ENCODE measurements at places on chromosomes 6 and 20.

GRCh38 chr6:149293244-149293643, 24.3 kb upstream of the TAB2 start:
- no peak for DNase-seq

GRCh38 chr20:23061734-23062561, 12.5 kb upstream of the THBD start:
- no peak for DNase-seq

- DNase-seq, result no peak
These were observed 98.7 kb downstream of the ZMYND8 start for GRCh38 chr20:47257771-47258170.

DNA sequence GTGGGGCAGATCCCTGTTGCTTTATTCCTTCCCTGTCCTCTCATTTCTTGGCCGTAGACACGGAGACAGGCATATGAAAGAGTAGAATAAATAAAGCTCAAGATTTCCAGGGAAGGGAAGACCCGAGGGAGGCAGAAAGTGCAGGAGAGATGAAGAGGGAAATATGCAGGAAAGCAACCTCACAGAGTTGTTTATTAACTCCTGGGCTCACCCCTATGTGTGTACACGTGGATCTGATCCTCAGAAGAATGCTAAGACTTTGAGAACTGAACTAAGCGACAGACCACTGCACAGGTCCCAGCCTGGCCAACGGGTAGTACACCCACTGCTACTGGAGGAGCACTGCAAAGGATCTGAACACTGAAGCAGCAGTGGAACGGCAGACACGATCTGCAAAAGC, 156.2 kb downstream of the KIF16B start:
- no peak for DNase-seq

- peak; percentile 80 for DNase-seq
These were observed 80.0 kb upstream of the RPS6KA2 start for GRCh38 chr6:166707045-166707444.

GRCh38 chr6:106055489-106055888, 30.6 kb upstream of the PRDM1 start:
- no peak for DNase-seq

GRCh38 chr20:41618807-41619311, 682 bp upstream of the CHD6 start:
- peak; percentile 37 for DNase-seq

GRCh38 chr6:90238496-90239266, 58.0 kb downstream of the BACH2 start:
- DNase-seq, result no peak

GRCh38 chr6:47016909-47017308, 25.2 kb downstream of the ADGRF1 start:
- DNase-seq, result no peak

DNA sequence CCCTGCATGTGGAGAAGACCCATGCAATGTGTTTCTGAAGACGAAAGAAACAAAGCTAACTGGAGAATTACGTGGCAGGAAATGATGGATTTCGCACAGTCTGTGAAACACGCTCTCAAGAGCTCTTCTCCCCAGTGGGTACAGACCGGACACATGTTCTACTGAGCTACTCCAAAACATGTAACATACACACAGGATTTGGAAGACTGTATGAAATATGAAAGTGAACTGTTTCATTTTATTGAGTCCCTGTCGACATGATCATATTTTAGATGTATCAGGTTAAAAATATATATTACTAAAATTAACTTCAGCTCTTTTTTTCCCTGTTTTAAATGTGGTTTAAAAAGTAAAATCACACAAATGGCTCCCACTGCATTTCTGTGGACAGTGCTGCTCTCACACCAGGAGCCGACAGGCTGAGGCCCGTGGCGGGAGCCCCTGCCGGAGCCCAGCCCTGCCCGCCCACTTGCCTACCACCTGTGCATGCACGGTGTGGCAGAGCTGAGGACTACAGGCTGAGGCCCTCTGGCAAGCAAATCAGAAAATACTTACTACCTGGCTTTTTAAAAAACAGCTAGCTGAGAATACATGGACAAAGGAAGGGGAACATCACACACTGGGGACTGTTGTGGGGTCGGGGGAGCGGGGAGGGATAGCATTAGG, 58.9 kb upstream of the NXT1 start:
- DNase-seq, result no peak

DNA sequence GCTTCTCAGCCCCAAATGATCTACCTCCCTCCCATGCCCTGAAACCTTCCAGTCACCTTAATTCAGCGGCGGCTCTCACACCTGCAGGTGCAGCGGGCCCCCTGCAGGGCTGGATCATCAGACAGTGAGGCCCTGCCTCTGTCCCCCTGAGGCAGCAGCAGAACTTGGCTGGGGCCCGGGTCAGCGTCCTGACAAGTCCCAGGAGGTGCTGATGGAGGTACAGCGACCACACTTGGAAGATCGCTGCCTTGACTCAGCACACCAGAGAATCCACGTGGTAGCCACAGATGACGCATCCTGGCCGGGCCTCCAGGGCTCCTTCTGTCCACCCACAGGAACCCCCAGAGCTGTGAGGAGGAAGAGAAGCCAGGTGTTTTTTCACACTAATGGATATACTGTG, 116.4 kb upstream of the THBS2 start:
- no peak for DNase-seq

DNA sequence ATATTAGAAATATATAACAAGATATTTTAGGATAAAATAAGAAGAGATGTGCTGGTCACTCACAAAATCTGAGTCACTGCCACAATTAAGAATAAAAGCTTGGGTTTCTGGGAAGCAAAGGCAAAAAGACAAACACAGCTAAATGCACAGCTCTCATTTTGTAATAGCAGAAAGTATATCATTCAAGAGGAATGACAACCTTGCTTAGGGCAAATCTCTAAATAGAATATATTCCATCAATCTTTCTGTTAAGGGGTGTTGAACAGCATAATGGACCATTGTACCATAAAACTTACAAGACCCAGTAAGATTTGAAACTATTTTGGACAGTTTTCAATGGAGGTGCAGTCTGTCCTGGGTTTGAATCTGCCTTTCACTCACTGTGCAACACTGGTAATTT, 464.9 kb upstream of the SOX4 start:
- no peak for DNase-seq

DNA sequence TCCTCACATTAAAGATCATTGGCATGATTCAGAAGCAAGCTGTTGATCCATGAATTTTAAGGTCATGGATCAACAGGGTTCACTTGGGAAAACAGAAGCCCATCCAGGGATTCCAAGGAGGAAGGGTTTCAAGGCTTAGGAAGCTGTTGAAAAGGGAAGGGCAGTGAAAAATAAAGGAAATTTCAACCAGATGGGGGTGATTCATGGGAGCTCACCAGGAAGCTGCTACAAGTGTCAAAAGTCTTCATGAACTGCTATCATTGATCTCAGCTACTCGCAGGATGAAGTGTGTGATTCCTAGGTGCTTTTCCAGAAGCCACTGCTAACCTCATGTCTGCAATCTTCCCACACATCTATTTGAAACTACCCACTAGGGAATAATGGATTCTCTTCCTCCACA, 26.2 kb downstream of the ADTRP start:
- DNase-seq, result no peak

GRCh38 chr6:101537753-101538316, 144.3 kb downstream of the GRIK2 start:
- no peak for DNase-seq

- DNase-seq, result no peak
These were observed 2.9 kb downstream of the ARG1 start for GRCh38 chr6:131575834-131576478.

DNA sequence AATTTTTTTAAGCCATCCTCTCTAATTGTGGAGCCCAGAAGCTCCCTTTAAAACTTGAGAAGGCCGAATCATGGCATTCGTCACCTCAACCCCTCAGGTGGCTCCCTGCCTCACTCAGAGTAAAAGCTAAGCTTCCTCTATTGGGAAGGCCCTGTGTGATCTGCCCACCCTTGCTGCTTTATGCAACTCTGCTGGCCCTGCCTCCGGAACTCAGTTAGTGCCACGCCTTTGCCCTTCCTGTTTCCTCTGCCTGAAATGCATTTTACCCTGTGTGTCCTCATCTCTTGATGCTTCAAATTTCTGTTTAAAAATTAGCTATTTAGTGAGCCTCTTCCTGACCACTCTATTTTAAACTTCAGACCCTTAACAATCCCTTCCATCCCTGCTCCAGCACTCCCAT, 5.7 kb downstream of the PACRG start:
- DNase-seq, result no peak

- DNase-seq, result no peak
These were observed 214.8 kb upstream of the GRIK2 start for GRCh38 chr6:101178748-101179147.

DNA sequence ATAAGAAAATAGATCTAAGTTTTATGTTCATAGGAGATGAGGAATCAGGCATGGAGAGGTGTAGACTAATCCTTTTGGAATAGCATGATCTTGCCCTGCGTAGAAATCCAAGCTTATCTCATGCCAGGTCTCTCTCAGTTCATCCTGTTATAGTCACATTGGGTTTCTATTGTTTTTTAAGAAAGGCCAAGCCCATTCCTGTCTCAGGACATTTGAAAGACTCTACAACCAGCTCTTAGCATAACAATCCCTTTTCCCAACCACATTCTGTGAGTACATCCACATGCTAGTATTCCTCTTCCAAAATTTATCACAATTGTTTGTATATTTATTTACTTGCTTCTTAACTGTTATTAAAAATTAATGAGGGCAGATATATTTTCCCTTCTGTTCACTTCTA, 130.3 kb downstream of the MMUT start:
- DNase-seq, result no peak

DNA sequence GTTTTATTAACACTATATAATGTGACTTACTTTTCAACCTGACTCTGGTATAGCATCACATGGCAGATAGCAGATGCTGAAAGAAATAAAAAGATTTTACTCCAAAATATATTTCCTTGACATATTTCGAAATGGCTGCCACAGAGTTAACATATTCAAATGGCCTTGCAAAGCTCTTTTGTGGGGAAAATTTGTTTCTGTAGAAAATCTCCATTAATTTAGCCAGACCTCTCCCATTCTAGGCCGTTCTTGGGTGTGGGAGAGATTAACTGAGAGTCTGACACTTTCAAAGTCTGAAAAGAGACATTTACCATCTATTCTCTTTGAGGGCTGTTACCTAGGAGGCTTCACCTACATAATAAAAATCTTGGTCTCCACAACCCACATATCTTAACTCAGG, 217.2 kb downstream of the OTOR start:
- no peak for DNase-seq

DNA sequence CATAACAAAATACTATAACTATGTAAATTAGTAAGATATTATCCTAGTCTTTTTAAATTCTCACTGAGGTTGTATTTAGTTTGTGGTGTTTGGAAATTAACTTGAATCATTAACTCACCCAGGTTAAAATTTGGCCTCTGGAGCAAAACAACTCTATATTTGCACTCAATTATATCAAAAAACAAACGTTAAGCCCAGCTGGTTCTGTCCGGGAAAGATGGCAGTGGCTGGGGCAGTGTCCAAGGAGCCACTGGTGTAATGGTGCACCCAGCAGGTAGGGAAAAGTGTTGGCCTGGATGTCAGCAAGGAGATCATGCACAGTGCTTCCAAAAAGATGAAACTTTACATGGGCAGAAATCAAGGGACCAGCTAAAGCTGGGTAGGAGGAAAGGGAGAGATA, 285.3 kb upstream of the CITED2 start:
- no peak for DNase-seq

- DNase-seq, result peak; percentile 76
These were observed 71.6 kb downstream of the GPX5 start for GRCh38 chr6:28597217-28597835.

DNA sequence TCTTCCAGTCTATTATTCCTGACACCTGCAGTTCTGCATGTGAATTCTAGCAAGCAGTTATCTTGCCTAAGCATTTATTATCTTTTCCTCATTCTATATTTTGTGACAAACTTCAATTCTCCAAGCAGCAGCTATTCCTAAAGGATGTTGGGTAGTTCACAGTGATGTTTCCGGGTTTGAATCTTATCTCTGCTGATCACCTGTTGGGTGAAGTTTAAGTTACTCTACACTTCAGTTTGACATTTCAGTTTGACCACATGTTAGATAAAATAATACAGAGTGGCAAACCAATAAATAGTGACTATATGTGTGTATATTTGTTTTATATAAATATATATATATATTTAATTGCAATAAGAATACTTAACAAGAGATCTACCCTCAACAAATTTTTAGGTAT, 168.6 kb downstream of the ADGRG6 start:
- no peak for DNase-seq

DNA sequence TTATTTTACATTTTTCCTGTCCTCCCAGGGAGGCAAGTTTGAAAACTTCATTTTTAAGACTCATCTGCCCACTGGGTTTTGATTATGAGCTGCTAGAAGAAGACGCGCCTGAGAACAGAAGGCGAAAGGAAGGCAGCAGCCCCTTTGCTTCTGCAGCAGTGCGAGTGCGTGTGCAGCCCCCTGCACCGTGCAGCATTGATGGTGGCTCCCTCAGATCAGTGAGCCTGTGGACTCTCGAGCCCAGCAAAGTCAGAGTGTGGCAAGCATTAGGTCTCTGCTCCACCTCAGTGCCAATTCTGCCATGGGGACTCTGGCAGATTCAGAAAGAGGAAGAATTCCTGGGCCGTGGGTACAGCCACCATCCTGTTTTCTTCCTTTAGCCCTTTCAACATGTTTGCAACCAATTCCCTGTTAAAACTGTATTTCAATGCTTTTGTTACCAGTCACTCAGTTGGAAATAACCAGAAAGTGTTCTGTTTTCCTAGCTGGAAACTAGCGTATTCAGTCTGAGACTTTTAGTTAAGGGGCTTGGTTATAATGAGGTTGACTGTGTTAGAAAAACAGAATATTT, 134.8 kb upstream of the OGFRL1 start:
- no peak for DNase-seq

GRCh38 chr6:35449287-35449881, 2.8 kb upstream of the FANCE start:
- peak; percentile 56 for DNase-seq

- DNase-seq, result no peak
These were observed 618 bp downstream of the RTN4IP1 start for GRCh38 chr6:106628658-106629102.

DNA sequence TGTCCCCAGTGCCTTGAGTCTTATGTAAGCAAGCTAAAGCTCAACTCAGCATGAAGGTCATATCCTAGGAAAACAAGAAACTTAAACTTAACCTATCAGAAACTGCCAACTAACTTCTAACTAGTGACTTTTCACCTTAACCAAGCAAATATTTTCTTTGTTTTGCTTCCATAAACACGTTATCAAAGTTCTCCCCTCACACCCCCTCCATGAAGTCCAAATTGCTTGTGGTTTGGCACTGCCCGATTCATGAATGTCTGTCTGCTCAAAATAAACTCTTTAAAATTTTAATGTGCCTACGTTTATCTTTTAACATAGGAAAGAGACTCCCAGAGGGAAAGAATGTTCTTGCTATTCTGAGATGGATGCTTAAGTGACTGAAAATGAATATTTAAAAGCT, 34.9 kb downstream of the GSTA2 start:
- DNase-seq, result no peak

- DNase-seq, result no peak
These were observed 52.5 kb downstream of the ERMARD start for GRCh38 chr6:169803816-169804340.

- DNase-seq, result no peak
These were observed 76.1 kb upstream of the ATXN1 start for GRCh38 chr6:16837217-16837972.
